ENCODE measurements at places on chromosomes 4 and X.

DNA sequence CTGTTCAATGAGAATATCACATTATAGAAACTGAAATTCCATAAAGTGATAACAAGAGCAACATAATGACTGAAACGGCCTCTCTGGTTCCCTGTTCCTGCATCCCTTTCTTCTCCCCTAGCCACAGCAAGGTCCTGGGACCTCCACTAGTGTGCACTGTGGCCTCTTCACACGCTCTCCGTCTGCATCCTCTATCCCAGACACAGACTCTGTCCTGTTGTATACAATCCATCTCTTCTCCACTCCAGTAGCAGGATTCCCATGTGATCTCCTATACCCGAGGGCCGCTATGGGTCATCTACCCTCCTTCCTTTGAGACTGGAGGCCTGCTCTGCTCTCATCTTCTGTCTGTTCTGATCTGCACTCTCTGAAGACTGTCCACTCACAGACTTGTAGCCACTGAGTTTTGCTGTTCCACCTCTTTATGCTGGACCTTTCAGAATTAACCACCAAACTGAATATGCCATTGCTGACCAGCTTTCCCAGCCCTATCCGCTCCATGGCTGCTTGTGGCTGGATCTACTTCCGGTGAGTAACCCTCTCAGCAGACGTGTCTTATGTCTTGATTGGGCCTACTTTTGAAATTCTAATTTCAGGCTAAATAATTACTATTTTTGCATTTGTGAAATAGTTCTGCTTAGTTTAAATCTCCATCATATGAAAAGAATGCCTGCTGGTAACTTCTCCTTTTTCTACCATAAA, 105.1 kb upstream of the NAP1L5 start:
- no peak for DNase-seq

DNA sequence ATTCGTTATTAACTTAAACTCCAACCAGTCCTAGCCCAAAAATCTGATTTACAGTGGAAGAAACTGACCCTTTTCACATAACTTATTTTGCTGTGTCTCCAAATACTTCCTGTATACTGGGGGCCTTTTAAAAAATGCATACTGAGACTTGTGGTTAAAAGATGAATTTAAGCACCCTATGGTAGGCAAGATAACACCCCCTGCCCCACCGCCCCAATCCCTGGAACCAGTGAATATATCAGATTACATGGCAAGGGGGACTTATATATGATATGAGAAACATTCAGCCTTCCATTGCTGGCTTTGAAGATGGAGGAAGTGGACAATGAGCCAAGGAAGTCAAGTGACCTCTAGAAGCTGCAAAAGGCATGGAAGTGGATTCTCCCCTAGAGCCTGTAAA, 3.1 kb upstream of the CLCN3 start:
- DNase-seq, result no peak

DNA sequence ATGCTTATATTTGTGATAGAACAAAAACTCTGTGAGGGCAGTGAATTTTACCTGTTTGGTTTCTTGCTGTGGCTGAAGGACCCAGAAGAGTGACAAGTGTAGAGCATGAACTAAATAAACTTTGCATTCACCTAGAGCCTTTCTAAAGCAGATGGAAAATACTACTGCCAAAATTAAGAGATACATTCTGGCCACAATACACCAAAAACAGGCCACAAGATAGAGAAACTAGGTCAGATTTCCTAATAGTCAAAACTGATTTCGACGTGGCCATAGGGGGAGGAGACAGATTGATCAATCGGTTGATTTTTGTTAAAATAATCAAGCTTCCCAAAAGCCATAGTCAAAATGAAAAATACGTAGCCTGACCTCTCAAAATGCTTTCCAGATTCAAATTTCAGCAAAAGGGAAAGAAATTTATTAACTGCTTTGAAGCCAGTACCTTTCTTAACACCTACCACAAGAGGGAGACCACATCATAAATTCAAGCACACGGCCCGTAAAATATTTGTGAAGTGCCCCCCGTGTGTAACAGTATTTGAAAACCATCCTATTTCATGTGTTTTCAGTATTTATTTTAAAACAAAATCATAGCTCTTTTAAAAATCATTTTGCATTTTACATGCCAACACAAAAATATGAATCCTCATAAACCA, 132.4 kb downstream of the CORIN start:
- no peak for DNase-seq

GRCh38 chr4:137705171-137705783, 173.0 kb upstream of the PCDH18 start:
- peak; percentile 12 for DNase-seq
